ENCODE measurements at places on chromosomes 16 and 17. TPM values are rescaled to one million over a fixed set of nuclear protein-coding genes. Genes with fewer than 3 reads are reported as not detected.
A peak's percentile ranks its signal among the peaks of the same experiment; 100 is the strongest.

Gene UNC119
- total RNA-seq = 57.2 TPM

- no peak overlapping the region for H3K27ac ChIP-seq
- H3K4me3 ChIP-seq = no peak overlapping the region
- no peak for DNase-seq
- peaks cover 12% of the 10 kb centered on the region for H3K36me3 ChIP-seq
- peaks cover 2% of the 10 kb centered on the region for H3K27me3 ChIP-seq
- H3K4me1 ChIP-seq = no peaks in the 10 kb centered on the region
These were observed 7.6 kb upstream of the BEAN1 start for GRCh38 chr16:66419527-66419926.

DNA sequence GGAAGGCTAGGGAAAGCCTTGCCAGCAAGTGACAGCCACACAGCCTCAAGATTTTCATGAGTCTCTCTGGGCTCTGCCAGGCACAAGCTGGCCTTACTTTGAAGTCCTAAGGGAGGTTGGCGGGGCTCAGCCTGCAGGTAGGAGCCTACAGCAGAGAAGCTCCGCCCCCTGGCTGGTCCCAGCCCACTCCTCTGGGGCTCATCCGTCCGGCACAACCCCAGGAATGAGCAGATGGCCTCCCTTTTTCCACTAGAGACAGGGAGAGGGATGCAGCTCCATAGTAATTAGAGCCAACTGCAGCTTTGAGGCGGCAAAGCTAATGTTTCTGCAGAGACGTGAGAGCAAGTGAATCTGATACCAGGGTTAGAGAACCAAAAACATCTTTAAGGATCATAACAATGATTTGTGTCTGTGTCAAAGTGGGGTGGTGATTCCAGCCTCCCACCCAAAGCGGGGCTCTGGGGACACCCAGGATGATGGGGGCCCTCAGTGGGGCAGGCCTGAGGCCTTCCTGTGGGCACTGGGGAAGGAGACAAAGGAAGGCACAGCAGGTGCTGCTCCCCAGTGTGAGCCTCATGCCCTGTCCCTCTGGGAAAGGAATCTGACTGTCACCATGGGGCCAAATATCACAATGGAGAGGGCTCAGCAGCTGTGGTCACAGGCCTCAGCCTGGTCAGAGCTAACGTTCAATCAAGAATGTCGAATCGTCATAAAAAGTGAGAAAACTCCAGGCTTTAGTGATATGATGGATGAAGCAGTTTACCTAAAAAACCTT lies 61.5 kb downstream of the RBFOX3 start:
- H3K4me3 ChIP-seq = peak overlapping the region; percentile 69
- peaks cover 21% of the 10 kb centered on the region for H3K27me3 ChIP-seq
- peaks cover 39% of the 10 kb centered on the region for H3K4me1 ChIP-seq
- H3K36me3 ChIP-seq = peaks cover 13% of the 10 kb centered on the region
- peak overlapping the region; percentile 99 for H3K27ac ChIP-seq
- peak; percentile 73 for DNase-seq

DNA sequence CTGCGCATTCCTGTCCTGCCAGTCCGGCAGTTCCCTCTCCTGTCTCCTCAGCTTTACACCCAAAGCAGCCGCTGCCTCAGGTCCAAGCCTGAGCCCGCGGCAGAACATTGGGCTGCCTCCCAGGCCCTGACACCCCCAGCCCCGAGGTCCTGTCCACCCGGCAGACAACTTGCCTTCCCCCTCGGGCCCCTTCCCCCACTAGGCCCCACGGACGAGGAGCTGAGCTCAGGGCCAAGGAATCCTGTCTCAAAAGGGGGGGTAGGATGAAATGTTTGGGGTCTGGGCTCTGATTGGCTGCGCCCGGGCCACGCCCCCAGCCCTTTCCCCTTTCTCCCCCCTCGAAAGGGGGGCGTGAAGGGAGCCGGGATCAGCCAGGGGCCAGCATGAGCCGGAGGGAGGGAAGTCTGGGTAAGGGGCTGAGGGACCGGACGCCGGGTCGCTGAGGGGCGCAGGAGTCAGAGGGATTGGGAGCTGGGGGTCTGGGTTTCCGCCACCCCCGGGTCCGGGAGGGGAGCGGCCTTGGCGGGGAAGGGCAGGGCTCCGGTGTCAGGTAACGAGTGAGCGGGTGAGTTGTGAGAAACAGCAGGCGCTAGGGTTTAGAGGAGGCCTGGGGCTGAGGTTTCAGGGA lies at the start of gene CTF1:
TSS of gene CTF1 (plus strand) at position 354 of the 628 bp plus-strand sequence. CDS start at position 384, 30 bp downstream.
- peaks cover 15% of the 10 kb centered on the region for H3K27me3 ChIP-seq
- peak within 1 kb of the TSS; percentile 75 for H3K4me3 ChIP-seq
- H3K36me3 ChIP-seq = no peaks in the 10 kb centered on the region
- DNase-seq = peak; percentile 50

- no peak for DNase-seq
- H3K36me3 ChIP-seq = peaks cover 5% of the 10 kb centered on the region
- peaks cover 4% of the 10 kb centered on the region for H3K4me1 ChIP-seq
These were observed 10.6 kb downstream of the NAA60 start for GRCh38 chr16:3454093-3454492.

DNA sequence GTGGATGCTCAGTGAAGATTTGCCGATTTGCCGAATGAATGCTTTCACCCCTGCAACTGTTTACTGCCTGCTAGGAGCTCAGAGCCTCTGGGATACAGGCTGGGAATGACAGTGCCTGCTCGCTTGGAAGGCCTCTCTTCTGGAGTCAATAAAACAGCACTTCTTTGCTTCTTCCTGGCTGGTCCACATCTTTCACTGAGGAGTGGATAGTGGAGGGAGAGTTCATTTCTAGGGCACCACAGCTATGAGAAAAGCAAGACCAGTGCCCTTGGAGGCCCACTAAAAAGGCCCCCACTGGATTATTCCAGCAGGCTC lies 3.1 kb upstream of the USP7 start:
- H3K36me3 ChIP-seq = no peaks in the 10 kb centered on the region
- no peak overlapping the region for H3K4me3 ChIP-seq
- H3K27ac ChIP-seq = no peak overlapping the region
- peaks cover 12% of the 10 kb centered on the region for H3K4me1 ChIP-seq
- peaks cover 15% of the 10 kb centered on the region for H3K27me3 ChIP-seq

DNA sequence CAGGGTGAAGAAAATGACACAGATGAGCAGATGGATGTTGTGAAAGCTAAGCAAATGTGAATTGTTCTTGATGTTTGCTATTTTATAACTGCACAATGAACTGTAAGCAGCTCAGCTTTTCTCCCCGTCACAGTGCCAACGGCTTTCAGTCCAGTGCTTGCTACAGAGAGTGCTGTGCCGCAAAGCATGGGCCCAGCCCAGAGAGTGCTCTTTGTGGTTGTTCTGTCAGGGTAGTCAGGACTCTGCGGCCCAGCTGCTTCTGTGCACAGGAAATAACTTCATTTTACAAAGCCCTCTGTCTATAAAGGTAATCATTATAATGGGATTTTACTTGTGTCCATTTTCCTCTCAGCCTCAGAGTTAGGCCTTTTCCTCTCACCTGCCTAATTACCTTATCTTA lies 39.1 kb downstream of the CDRT15 start:
- no peak overlapping the region for H3K4me3 ChIP-seq
- H3K27ac ChIP-seq = no peak overlapping the region
- H3K4me1 ChIP-seq = peaks cover 5% of the 10 kb centered on the region
- H3K27me3 ChIP-seq = no peaks in the 10 kb centered on the region

DNA sequence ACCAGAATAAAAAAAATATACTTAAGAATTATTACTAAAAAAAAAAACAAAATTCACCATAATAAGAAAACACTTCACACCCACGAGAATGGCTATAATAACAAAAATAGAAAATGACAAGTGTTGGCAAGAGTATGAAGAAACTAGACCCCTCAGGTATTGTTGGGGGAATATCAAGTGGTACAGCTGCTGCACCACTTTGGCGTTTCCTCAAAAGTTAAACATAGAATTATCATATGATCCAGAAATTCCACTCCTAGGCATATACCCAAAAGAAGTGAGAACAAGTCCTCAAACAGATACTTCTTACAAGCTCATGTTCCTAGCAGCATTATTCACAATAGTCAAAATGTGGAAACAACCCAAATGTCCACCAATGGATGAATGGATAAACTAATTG lies 26.3 kb downstream of the AMFR start:
- no peak for DNase-seq
- H3K27ac ChIP-seq = no peak overlapping the region
- peaks cover 12% of the 10 kb centered on the region for H3K36me3 ChIP-seq
